ENCODE measurements at places on chromosomes 7 and 10.
A peak's percentile ranks its signal among the peaks of the same experiment; 100 is the strongest.

GRCh38 chr7:82598958-82599357 is 155.4 kb upstream of the CACNA2D1 start:
- DNase-seq: peak; percentile 57

- no peak for DNase-seq
These were observed 303.9 kb downstream of the SDHAF3 start for GRCh38 chr7:97421307-97421930.

DNA sequence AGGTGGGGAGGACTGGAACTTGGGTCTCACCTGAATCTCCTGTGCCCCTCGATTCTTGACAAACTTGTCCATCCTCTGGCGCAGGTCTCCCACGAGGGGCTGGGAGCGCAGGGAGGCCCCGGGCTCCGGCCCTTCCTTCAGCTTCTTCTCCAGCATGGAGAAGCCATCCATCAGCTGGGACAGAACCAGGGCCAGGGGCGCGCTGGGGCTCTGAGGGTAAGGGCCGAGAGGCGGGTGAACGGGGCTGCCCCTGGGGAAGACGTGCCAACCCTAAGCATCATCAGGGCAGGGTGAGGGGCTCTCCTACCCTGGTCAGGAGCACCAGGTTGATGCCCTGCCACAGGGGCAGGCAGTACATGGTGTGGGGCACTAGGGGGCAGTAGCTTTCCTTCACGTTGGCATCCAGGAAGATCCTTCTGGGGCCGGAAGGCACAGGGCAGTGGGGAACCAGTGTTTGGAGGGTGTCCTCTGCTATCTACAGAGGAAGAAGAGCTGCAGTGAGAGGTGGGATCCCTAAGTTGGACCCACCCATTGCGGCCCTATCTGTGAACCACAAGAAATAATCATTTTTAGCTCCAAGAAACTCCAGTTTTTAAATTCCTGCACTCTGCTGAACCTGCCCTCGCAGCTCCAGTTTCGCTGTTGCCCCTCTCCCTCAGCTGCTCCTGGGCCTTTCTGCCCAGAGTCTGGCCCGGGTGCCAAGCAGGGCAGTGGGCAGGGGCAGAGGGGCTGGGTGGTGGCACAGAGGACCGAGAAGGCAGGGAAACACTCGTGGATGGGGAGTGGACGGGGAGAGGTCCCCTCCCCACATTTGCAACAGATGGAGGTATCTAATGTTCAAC is 10.8 kb upstream of the PYROXD2 start:
- peak; percentile 35 for DNase-seq

DNA sequence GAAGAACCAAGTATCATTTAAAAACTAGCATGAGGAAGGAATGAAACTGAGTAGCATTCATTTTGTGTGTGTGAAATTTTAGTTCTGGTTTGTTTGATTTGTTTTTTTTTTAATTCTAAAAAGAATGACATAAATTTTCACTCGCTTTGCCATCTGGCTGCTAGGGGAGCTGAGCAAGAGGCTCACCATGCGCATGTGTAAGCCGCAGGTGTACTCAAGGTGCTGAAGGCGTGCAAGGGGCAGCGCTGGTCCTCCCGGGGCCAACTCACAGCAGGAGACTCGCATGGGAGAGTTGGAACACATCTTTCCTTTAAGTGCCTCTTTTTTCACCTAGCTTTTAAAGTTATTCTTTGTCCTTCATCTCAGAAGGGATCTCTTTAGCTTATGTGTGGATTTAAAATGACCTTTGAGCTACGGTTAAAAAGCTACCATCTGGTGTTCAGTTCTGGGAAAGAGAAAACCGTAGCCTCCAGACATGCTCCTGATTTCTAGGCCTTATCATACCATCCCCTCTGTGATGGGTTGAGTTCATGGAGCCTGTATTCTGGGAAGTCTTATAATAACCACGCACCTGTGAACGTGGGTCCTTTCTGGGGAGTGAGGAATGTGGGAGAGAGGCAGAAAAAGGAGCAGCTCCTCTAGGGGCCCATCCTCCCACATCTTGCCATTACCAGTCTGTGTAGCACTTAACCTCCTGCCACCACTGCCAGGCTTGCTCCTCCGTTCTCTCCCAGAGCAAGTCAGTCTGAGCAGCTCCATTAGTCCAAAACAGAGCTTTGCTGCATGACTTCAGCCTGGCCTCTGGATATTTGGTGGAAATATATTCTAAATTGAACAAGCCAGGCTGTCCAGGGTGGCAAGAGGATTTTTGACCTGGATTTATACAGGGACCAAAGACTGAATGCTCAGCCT is 61.9 kb downstream of the KLHDC10 start:
- no peak for DNase-seq

GRCh38 chr10:103493916-103494877 is 692 bp downstream of the NEURL1 start:
- DNase-seq: no peak

GRCh38 chr10:131653554-131654470 is 247.0 kb upstream of the PPP2R2D start:
- DNase-seq: no peak

DNA sequence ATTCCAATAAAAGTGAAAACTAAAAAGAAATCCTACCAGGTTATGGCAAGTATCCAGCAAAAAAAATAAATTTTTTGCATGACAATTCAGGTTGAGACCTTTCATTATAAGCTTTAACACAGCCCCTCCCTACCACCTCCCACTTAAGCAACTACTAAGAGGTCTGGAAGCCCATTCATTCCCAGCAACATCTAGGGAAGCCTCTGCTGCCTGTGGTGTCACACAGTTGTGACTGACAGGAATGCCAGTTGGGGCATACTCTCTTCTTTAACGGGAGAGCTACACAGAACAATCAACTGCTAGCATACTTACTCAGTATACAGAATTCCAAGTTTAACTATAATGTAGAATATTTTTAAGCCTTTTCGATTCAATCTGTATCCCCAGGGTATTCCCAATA is 27.8 kb downstream of the ABI1 start:
- DNase-seq: no peak
